DMS79 treated with DMSO at 0.1 percent for 48 hours (cell line): ENCODE measurements at places on chromosomes 6 and 20.

DNA sequence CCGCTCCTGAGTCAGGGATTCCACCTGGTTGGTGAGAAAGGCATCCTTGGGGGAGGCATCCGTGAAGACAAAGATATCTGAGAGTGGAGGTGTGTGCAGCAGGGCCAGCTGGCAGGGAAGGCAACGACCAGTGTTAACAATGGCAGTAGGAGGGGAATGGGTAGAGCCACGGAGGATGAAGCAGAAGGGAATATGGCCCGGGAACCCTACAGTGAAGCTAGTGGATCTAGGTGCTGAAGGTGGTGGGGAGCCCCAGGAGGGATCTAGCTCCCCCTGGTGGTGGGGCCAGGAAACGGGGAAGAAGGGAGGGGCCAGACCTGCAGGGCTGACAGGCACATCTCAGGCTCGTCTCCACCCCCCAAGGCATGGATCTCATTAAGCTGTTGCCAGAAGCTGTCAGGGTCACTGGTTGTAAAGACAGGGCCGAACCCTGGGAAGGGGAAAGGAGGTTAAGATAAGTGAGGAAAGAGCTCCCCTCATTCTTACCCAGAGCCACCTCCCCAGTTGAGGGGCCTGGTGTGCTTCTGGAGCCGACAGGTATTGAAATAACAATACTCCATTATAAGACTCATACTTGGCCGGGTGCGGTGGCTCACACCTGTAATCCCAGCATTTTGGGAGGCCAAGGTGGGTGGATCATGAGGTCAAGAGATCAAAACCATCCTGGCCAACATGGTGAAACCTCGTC, 7.3 kb downstream of the VWA7 start:
- no peak for DNase-seq

- no peak for DNase-seq
Measured at GRCh38 chr6:162706232-162706631, 21.3 kb downstream of the PRKN start.

GRCh38 chr6:152094992-152095592, 287.6 kb downstream of the ESR1 start:
- no peak for DNase-seq

- peak; percentile 64 for DNase-seq
Measured at GRCh38 chr20:61303675-61304074, 51.6 kb downstream of the CDH4 start.

DNA sequence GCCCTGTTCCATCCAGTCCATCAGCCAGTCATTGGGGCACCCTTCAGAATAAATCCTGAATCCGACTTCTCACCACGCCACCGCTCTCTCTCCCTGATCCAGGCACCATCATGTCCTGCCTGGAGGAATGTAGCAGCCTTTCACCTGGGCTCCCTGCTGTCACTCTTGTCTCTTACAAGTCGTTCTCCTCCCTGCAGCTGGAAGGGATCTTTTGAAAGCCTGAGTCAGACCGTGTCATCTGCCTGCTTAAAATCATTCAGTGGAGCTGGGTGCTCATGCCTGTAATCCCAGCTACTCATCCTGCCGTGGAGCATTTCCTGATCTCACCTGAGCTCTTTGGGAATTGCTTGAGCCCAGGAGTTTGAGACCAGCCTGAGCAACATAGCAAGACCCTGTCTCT, 19.2 kb upstream of the KCNG1 start:
- no peak for DNase-seq

DNA sequence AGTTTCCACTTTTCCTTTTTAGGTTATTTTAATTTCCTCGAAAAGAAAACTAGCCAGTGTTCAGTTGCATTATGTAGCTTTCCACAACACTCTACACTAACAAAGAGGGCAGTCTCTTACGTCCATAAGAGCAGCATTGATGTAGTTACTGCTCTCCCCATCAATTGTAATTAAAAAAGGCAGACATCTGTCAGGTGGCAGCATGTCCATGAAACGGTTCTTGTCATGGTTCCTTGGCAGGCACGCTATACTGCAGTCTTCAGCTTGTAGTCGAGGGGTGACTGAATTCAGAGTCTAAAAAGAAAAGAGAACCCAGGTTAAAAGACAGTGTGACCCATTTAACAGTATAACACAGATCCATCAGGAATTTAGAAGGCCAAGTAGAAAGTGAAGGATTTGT, 80.1 kb upstream of the THEMIS start:
- DNase-seq, result no peak

GRCh38 chr20:33299111-33299603, 16.1 kb downstream of the BPIFB1 start:
- peak; percentile 41 for DNase-seq

DNA sequence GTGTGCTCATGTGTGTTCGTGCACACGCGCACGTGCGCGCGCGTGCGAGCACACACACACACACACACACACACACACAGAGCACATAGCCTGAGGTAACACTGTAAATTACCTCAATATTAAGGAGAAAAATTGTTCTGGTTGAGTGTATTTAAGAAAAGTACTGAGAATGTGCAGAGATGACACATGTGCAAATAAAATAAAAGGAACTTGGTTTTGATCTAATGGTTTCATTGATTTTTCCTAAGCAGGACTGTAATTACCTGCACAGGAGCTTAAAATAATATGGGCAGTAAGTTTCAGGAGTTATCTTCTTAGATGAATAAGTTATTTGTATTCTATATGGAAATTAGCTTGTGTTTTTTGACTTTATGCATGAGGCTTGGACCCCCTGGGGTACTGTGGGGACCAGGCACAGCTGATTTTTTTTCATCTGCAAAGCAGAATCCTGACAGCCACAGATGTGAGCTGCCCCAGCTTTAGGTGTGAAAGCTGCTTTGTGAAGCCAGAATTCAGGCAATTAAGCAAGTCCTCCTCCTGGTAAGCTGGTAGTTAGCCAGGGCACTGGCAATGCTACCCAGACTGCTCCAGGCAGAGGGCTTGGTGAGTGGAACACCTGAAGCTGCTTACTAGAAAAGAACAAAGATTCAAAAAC, 1040.6 kb upstream of the CITED2 start:
- DNase-seq, result no peak

DNA sequence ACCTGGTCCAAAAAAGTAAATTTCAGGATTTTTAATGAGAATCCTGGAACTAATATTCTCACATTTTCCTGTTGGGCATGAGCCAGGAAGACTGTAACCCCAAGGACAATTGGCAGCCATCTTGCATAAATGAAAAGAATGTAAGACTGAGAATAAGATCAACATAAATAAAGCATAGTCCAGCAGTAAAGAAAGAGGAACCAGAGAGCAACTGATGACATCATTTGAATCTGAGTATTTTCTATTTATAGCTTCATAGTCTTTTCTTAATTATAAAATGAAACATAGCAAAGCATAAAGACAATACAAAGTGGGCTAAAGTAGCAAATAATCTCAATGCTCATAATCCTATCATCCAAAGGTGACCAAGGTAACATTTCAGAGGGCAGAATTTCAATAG, 26.6 kb upstream of the FBXL4 start:
- no peak for DNase-seq

DNA sequence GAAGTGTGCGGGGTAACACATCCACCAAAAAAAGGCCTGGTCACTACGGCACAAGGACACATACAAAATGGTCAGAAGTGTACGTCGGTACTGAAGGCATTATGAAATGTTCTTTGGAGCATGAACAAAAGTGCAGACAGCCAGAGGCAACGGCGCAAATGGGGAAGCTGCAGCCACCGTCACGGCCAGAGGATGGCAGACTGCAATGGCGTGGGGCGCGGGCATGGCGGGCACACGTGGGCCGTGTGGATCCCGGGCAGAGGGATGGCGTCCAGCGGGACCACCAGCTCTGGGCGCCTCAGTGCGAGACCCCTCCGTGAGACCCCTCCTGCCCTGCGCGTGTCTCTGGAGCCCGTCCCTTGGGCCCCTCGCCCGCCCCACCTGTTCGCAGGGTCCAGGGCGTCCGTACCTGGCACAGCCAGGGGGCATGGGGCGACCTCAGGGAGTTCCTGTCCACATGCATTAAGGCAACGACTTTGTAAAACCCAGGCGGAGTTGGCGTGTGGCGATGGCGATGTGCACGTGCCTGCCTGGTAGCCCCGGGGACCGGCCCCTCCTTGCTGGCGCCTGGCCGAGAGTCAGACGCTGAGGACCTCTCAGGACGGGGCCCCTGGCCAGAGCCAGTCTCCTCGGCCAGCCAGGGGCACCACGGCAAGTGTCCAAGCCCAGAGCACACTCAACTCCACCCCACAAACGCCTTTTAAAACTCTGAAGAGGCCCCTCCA, 39.5 kb upstream of the CHRNA4 start:
- DNase-seq, result peak; percentile 14

DNA sequence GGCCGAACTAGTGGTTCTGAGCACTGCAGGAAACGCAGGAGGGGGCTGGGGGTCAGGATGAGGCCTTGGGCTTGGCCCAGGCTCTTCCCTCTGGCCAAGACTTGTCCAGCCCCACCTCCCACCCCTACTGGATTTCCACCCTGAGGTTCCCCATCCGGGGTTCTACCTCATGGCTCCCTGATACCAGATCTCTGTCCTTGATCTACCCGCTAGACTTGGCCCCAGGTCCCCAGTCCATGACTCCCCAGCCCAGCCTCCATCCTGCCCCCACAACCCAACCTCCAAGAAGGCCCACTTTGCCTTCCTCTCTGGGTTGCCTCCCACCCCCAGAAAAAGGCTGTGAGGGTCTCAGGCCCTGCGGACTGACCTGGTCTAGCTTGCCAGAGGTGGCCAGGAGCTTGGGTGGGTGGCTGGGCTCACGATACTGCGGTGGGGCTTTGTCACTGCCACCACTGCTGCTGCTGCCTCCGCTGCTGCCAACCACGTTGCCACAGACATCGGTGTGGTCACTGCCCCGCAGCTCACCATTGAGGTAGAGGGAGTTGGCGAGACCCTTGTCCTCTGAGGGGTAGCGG, 6.8 kb upstream of the FASTKD5 start:
- no peak for DNase-seq

GRCh38 chr6:93786474-93787330, 367.3 kb upstream of the EPHA7 start:
- no peak for DNase-seq

DNA sequence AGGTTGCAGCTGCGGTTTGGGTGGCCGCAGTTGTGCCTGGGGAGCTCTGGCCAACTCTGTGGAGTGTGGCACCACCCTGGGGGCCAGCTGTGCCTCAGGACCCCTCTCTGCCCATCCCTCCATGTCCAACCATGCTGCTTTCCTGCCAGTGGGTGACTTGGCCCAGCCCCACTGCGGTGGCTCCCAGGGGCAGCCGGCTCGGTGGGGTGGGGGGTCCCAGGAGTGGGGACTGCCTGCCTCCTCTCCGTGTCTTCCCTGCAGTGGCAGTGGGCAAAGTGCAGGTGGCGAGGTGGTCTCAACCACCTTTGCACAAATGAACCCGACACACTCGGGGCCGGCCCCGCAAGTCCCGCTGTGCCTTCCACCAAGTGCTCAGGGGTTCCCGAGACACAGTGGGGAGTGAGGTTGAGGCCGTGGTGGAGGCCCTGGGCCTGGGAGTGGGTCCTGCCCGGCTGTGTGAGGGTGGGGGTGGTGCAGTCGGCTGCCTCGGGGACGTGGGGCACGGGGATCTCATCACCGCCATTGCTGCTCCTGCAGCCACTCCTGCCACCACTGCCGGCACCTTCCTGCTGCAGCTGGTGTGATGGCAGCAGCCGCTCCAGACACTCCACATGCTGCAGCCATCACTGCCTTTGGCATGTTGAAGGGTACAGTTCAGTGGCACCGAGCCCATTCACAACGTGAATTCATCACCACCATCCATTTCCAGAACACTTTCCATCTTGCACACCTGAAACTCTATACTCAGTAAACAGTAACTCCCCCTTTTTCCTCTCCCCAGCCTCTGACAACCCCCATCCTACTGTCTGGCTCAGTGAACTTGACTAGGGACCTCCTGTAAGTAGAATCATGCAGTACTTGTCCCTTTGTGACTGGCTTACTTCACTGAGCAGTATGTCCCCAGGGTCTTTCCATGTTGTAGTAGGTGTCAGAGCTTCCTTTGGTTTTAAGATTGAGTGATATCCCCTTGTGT, 10.7 kb upstream of the SLCO4A1 start:
- peak; percentile 90 for DNase-seq

GRCh38 chr6:37761554-37762271, 57.8 kb upstream of the ZFAND3 start:
- no peak for DNase-seq

DNA sequence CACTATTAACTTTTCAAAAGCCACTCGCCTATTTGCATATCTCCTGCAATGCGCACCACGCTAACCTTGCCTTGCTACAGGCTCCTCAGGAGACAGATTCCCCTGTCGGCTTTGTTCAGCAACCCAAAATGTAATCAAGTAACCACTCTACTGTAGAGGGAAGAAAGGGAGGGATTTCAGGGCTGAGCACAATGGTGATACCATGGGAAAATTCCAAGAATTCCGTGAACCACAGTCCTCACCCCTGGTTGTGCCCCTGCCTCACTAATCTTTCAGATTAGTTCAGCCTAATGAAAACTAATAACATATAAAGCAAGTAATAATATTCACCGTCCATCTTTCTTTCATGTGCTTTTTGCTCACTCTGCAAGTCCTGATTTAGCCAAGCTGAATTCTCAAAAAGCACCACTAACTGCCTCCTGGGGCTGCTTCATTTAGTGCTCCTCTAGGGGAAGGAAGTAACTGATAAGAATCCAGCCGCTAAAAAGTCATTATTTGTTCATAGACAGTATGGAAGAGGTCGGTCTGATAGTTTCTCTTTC, 6.6 kb downstream of the CITED2 start:
- no peak for DNase-seq

GRCh38 chr6:56374841-56375369, 127.5 kb upstream of the COL21A1 start:
- DNase-seq, result no peak

- no peak for DNase-seq
Measured at GRCh38 chr6:51459958-51460357, 627.5 kb downstream of the PKHD1 start.

GRCh38 chr6:143332153-143332845, 118.2 kb downstream of the ADAT2 start:
- no peak for DNase-seq

- no peak for DNase-seq
Measured at GRCh38 chr6:21753241-21754108, 159.9 kb downstream of the SOX4 start.

GRCh38 chr20:11155156-11155756, 481.5 kb upstream of the JAG1 start:
- no peak for DNase-seq

DNA sequence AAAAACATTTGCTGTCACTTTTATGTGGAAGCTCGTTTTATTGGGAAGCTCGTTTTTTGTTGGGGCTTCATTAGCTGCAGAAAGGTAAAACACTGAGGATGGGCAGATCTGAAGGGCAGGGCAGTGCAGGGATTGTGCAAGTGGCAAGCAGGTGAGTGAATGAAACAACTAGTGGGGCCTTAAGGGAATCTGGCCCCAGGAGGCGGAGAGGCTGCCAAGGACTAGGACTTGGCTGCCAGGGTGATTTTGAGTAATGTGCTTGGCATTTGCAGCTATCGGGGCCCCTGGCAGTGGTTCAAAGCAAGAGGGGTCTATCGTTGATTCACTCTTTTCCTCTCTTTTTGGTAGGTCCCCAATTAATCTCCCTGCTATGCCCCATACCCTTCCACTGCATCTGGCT, 11.5 kb downstream of the IL22RA2 start:
- no peak for DNase-seq

GRCh38 chr6:98590997-98591396, 243.4 kb upstream of the POU3F2 start:
- no peak for DNase-seq

GRCh38 chr6:43222418-43223059, 6.7 kb downstream of the DNPH1 start:
- no peak for DNase-seq
